ENCODE measurements at places on chromosomes 16 and 17. TPM values are rescaled to one million over a fixed set of nuclear protein-coding genes. Genes with fewer than 3 reads are reported as not detected.

The KRT33A gene
- not detected for total RNA-seq

The CTNS gene
- total RNA-seq: 24.9 TPM

The P2RX5 gene
- total RNA-seq: 2.0 TPM

The ENPP7 gene
- total RNA-seq: not detected

The PSMD7 gene
- total RNA-seq: 30.7 TPM

The WBP2 gene
- total RNA-seq: 67.2 TPM

The CACNG1 gene
- total RNA-seq: not detected

The GFAP gene
- total RNA-seq: 0.25 TPM

The SLC47A1 gene
- 0.74 TPM for total RNA-seq

The PLA2G10 gene
- 0.40 TPM for total RNA-seq

The GAS2L2 gene
- total RNA-seq: 11.5 TPM

The ZCCHC14 gene
- 28.9 TPM for total RNA-seq

The RPH3AL gene
- total RNA-seq: 21.1 TPM

The HLF gene
- total RNA-seq: 21.3 TPM

The ASPA gene
- total RNA-seq: 17.5 TPM

The ALOX12 gene
- 0.21 TPM for total RNA-seq

The ZNF750 gene
- total RNA-seq: 1.5 TPM

The SCARF1 gene
- 34.2 TPM for total RNA-seq

The STH gene
- not detected for total RNA-seq

The SRL gene
- total RNA-seq: 2.9 TPM

Data from lung (tissue), 17 donors.